HCT116 (cell line): ENCODE measurements at places on chromosomes 5 and 9.

GRCh38 chr5:60350794-60351193 is 349.2 kb downstream of the DEPDC1B start:
- DNase-seq: no peak

DNA sequence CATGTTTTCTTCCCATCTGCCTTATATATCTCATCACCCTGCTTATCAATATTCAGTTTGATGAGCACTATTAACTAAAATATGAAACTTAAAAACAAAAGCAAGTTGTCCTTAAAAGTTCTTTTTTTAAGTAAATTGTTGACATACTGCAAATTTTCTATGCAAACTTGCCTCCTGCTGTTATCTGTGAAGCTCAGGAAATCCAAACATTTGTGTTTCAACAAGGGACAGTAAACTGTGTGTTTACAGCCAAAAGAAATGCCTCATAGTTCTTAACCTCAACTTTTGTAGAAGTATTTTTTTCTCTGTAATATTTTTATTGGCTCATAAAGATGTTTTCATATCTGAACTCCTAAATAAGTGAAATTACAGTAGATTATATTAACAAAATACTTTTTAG is 7.7 kb upstream of the TTC23L start:
- no peak for DNase-seq

GRCh38 chr9:96483733-96484390 is 33.9 kb downstream of the HABP4 start:
- DNase-seq: no peak

DNA sequence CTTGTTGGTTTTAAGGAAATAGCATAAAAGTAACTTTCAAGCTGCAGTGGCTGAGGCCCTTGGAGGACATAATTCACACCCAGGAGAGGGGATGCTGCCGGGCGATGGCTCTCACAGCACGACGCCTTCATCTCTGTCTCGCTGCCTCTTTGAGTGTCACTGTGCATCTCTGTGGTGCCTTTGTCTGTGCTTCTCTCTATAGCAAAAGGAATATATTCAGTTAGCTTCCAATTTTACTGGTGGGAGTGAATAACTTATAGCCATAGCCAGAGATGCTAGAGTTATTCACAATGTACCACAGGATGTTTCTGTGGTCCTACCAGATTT is 276.7 kb downstream of the SYK start:
- no peak for DNase-seq

GRCh38 chr9:86585422-86586143 is 231.4 kb upstream of the TUT7 start:
- DNase-seq: no peak

GRCh38 chr9:112933696-112934095 is 43.0 kb upstream of the SLC46A2 start:
- no peak for DNase-seq

GRCh38 chr5:73418244-73418691 is 30.3 kb downstream of the FOXD1 start:
- no peak for DNase-seq

DNA sequence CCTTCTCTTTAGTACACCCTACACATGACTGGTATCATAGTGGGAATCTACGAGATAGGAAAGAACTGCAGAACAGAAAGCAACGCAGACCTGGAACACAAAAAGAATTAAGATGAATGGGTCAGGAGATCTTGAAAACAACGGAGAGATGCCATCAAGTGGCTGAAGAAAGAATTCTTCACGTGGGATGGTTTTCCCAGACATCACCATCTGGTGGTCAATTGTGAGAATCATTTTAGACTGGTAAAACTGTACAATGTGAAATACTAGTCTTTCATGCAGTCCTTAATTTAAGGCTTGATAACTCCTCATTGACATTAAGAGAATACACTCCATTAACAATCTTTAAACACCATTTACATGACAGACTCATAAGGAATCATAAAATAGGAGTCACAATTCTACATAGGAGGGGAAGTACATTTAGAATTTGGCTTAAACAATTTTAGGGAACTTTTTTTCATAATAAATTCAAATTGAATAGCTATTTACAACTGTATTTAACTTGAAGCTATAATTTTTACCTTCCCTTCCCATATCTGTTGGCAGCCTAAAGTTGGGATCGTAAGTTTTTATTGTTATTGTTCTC is 128.4 kb upstream of the TRPM3 start:
- DNase-seq: peak; percentile 43

- peak; percentile 7 for DNase-seq
Measured at GRCh38 chr5:31232273-31232888, 38.9 kb downstream of the CDH6 start.

GRCh38 chr5:34854459-34855174 is 15.7 kb downstream of the TTC23L start:
- DNase-seq: no peak

- DNase-seq: no peak
Measured at GRCh38 chr9:82223442-82223841, 234.9 kb downstream of the SPATA31D1 start.
